Cortex of kidney (tissue), 1 donor: ENCODE measurements at places on chromosomes 13 and 19.

DNA sequence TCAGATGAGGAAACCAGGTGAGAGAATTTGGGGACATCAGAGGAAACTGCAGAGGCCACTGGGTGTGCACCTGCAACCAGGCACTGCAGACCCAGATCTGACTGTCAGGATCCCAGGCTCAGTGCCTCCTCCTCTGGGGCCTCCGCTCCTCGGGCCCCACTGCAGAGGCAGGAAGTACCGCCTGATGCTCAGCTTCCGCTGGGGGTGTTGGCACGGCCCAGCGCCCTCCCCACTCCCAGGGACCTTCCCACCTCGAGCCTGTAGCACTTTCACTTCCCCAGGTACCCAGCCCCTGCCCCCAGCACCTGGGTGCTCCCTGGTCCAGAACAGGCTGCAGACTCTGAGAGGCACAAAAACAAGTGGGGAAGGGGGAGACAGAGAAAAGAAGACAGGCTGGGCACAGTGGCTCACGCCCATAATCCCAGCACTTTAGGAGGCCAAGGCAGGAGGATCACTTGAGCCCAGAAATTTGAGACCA is 1.4 kb upstream of the CD37 start:
- DNase-seq: no peak

DNA sequence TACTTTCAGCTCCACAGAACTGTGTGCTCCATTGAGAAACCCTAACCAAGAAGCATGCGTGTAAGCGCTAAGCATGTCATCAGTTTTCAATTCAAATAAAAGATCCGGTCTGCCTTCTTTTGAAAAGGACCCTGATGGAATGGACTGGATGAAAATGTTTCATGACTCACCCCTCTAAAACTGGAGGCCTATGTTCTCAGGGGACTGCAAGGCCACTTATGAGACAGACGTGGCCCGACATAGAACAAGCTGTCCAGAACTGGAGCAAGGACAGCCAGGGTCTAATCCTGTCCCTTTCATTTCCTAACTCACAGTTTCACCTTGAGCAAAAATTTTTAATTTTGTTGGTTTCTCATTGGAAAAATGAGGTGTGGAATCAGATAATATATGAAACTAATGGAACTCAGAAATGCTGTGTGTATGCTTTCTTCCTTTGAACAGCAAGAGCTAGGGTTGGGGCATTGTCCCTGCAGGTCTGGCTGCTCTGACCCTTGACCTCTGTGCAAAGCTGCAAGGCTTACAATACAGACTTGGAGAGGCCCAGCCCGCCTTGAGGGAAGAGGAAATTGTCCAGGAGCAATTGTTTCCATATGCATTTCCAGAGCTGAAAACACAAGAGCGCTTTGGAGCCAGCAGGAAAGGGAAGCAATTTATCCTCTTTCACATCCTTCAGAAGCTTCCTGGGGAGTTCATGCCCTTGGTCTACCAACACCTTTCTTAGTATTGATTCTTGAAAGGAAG is 553.4 kb upstream of the KLF12 start:
- DNase-seq: no peak

GRCh38 chr19:30363073-30363472 is 9.1 kb upstream of the ZNF536 start:
- DNase-seq: no peak

DNA sequence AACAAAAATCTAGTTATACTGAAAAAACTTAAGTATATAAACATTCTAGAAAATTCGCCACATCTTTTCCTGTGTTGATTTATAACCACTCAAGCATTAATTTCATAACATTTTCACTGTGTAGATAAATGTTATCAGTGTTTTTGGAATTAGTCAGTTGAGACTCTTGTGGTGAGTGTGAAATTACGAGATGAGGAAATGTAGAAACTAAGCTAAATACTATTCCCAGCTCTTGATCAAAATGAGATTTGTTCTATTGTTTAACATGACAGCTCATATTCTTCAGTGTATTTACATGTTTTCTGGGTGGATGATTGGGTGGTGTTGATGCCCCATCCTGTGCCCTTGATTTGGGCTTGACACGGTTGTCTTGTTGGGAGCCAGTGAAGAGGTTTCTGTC is 406.8 kb downstream of the DACH1 start:
- DNase-seq: no peak

DNA sequence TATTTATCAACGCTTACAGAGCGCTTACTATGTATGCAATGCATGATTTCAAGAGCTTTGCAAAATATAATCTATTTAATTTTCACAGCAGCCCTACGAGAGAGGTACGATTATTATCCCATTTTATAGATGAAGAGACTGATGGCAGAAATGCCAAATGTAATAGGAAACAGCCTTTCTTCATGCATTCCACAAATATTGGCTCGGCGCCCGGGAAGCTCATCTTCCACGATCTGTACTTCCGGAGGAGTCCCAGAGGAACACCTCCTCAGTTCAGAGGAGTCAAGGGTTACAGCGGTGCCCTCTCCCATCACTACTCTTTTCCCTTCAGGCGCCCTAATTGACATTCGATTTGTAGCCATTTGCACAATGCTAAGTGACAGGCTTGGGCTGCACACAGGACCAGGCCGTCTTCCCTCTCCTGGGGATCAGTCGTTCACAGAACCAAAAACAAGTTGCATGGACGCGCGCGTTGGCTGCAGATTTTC is 1.1 kb upstream of the ARHGAP35 start:
- DNase-seq: no peak
